ENCODE measurements at places on chromosomes 11 and 22. TPM values are rescaled to one million over a fixed set of nuclear protein-coding genes. Genes with fewer than 3 reads are reported as not detected.
A peak's percentile ranks its signal among the peaks of the same experiment; 100 is the strongest.

The OR52E2 gene
- total RNA-seq = not detected

The FADS2 gene
- total RNA-seq = 174 TPM

The LRRC10B gene
- total RNA-seq = not detected

The SPA17 gene
- total RNA-seq = 2.4 TPM

The DEFB131B gene
- not detected for total RNA-seq

The SEPTIN3 gene
- total RNA-seq = 1.2 TPM

DNA sequence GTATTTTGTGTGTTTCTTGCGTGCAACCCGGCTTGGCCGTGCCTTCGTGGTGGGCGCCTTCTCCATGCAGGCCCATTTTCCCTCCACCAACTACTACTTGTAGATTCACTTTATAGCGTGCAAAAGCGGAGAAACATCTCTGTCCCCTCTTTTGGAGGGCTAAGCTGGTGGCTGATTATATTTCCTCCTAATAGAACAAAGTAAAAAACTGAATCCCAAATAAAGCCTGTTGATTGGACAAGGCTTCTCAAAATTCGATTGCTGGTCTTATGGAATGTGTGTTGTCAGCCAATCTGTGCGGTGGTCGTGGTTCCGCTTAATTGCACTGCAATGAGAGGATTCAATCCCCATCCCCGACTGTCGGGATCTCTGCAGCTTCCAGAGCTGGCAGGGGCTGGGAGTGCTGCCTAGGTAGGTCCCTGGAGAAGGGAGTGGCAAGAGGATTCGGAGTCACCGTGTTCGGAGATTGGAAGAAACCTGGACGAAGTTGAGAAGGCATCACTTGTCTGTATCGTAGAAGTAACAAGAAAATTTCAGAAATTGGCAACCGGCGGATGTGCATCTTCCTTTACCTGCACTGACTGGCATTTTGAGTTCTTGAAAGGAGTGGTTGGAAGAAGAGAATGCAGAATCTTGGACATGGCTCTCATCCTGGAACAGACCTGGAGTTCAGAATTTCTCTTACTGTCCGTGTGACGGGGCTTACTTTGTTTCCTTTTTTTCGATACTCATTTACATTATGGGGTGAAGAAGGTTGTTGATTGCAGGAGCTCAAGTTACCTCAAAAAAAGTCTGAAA, 1.1 kb downstream of the HMGXB4 start:
- H3K36me3 ChIP-seq = peaks cover 26% of the 10 kb centered on the region
- peak overlapping the region; percentile 91 for H3K27ac ChIP-seq
- peak overlapping the region; percentile 94 for H3K4me3 ChIP-seq
- peaks cover 30% of the 10 kb centered on the region for H3K4me1 ChIP-seq
- H3K27me3 ChIP-seq = no peaks in the 10 kb centered on the region
- no peak for DNase-seq

DNA sequence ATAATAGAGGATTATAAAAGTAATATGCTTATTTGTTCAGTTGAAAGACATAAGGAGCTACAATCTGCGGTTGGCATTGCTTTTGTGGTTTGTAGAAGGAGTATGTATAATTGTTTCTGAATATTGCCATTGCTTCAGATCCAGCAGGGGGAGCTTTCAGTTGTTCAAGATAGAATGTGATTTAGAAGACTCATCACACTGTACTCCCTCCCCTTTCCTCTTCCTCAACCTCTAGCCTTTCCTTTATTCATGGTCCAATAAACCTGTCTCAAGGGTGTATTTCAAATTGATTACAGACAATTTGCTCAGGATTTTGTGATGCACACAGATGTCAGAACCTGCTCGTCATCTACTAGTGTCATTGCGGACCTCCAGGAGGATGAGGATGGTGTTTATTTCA, 9.8 kb downstream of the PRMT3 start:
- H3K4me3 ChIP-seq = no peak overlapping the region
- H3K36me3 ChIP-seq = peaks cover 37% of the 10 kb centered on the region
- peak; percentile 51 for DNase-seq
- H3K27ac ChIP-seq = peak overlapping the region; percentile 40
- H3K4me1 ChIP-seq = peaks cover 29% of the 10 kb centered on the region

- no peaks in the 10 kb centered on the region for H3K36me3 ChIP-seq
- peaks cover 15% of the 10 kb centered on the region for H3K4me1 ChIP-seq
- no peak for DNase-seq
- no peak overlapping the region for H3K27ac ChIP-seq
These were observed 726 bp downstream of the PKNOX2 start for GRCh38 chr11:125165111-125165842.

- H3K4me3 ChIP-seq = no peak overlapping the region
- H3K4me1 ChIP-seq = no peaks in the 10 kb centered on the region
- peaks cover 13% of the 10 kb centered on the region for H3K27me3 ChIP-seq
- DNase-seq = no peak
- no peak overlapping the region for H3K27ac ChIP-seq
These were observed 232.7 kb downstream of the DSCAML1 start for GRCh38 chr11:117564321-117564720.

DNA sequence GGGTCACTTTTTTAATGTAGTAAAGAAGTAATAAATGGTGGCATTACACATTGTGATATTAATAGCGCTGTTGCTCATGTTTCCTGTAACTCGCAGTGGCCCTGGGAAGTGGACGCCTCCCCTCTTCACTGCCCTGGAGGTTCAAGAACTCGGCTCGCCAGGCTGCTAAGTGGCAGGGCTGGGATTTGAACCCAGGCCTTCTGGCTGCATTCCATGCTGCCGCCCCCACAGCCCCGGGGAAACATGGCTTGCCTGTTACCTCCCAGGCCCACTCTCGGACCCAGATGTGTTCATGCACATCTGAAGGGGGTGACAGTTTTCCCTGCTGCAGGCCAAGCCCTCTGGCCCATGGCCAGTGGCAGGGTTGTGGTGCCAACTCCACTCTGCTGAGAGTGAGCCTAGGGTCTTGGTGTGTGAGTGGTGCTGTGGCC, 25.0 kb upstream of the MGAT3 start:
- no peak overlapping the region for H3K4me3 ChIP-seq
- no peaks in the 10 kb centered on the region for H3K27me3 ChIP-seq
- DNase-seq = no peak
- no peaks in the 10 kb centered on the region for H3K4me1 ChIP-seq
- H3K27ac ChIP-seq = peak overlapping the region; percentile 15

DNA sequence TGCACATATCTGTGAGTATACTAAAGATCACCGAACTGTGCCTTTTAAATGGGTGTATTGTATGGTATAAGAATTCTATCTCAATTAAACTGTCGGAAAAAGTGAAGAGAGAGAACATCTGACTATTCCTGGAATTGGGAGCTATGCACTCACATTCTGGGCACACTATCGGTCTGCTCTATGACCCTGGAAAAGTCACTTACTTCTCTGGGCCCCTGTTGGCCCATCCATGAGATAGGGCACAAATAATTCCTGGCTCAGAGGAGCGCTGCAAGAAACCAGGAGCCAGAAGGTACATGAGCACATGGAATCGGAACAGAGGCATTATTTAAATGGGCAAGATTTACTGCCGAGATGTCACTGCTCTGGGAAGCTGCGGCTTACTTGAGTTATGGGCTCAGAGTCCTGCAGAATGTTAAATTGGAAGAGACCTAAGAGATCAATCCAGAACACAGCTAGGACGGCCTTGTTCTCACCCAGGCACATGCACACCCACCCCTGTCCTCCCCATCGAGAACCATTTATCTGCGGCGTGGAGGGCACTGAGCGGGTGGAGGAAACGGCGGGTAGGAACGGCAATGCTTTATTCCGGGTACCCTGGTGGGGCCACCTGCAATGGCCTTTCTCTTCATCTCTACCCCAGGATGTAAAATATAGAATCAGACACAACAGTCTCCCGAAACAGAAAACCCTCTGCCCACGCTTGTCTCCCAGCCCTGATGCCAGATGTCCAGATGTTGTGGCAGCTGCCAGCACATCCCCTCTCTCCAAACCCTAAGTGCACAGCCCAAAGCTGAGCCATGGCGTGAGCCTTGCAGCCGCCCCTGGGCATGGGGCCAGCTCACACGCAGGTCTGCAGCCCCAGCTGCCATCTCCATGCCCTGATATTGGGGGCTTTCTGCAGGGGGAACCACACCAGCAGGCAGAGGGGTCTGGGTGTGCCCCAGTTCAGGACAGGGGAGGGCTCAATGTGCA, 142.4 kb downstream of the DSCAML1 start:
- peaks cover 7% of the 10 kb centered on the region for H3K27me3 ChIP-seq
- H3K4me3 ChIP-seq = no peak overlapping the region
- H3K36me3 ChIP-seq = no peaks in the 10 kb centered on the region

GRCh38 chr22:29269731-29270474, 1.8 kb downstream of the EWSR1 start:
- peaks cover 53% of the 10 kb centered on the region for H3K4me1 ChIP-seq
- H3K27ac ChIP-seq = peak overlapping the region; percentile 100
- DNase-seq = peak; percentile 55
- H3K36me3 ChIP-seq = peaks cover 62% of the 10 kb centered on the region
- H3K4me3 ChIP-seq = peak overlapping the region; percentile 91

GRCh38 chr11:78797559-78797958, 222.9 kb upstream of the NARS2 start:
- no peak overlapping the region for H3K4me3 ChIP-seq
- H3K36me3 ChIP-seq = no peaks in the 10 kb centered on the region
- H3K27ac ChIP-seq = no peak overlapping the region

Measured in activated CD8-positive, alpha-beta memory T cell treated with anti-CD3 and anti-CD28 coated beads, Interleukin-2, amount 10 ng/mL, durations not matched to agents 7 days and 5 days (primary cell).